ENCODE measurements at places on chromosomes 5 and 9.

DNA sequence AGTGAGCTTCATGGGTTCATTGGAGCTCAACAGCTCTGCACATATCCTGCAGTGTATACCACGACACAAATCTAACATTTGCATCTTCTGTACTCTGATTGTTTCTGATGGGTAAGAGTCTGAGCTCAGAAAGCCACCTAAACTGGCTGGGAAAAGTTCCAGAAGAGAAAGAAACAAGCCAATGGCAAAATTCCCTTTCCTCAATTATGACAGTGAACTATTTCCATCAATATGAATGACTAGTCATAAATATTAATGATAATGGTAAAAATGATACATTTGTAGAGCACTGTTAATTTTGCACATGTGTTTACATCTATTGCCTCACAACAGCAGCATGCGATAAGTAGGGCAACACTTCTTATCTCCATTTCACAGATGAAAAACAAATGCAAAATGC lies 1101.6 kb upstream of the DMAC1 start:
- DNase-seq, result no peak

DNA sequence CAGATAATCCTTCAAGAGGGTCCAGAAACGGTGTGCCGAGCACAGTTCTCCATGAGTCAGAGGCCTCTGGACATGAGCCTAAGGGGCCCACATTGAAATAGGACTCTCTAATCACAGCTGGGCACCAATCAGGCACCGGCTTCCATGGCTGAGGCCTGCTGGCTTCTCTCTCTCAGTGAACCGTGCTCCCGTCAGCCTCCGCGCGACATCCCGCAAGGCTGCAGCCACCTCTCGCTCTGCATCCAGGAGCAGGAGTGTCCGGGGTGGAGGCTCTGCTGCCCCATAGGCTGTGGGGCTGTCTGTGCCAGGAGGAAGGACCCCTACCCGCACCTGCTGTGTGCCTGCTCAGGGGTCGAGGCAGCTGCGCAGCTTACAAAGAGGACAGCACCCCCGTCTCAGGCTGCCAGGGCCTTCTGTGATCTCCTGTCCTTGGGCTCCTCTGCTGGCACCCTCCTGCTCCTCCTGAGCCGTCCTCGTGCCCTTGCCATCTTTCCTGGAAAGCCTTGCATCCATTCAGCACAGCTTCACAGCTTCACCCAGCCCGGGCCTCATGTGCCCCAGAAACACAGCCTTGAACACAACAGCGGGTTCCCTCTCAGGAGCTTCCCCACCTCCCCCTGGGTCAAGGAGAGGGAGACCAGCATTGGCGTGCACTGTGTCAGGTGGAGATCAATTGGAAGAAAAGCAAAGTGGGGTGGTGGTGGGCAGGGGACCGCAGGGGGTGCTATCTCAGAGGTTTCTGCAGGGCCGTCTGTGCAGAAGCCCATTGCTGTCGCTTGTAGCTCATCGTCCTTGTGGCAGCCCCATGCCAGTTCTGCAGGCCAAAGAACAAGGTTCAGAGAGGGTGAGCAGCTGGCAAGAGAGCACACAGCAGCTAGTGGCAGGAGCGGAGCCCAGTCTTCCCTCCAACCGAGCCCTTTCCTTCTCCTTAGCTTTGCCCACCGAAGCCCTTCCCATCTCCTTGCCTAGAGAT lies 22.8 kb upstream of the FCN1 start:
- no peak for DNase-seq

DNA sequence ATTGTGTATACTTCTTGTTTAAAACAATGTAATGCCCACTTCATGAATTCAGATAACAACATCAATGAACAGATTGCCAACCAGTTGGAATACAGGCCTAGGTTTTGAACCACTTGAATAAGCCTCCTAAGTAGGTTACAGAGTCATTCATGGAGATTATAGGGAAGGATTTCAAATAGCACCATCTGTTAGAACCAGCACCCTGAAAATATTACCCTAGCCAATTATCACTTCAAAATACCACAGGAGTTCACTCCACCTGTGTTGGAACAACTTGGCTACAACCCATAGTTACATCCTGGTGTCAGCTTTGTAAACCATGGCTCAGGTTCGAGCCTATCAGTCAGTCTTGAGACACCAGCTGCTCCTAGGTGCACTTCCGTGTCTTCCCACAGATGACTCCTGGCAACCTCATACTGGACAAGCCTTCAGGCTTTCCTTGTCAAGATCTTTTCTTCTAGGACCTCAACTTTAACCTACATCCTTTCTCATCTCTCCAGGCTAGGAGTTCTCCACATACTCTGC lies 350.0 kb downstream of the DEPDC1B start:
- DNase-seq, result no peak

GRCh38 chr5:65695162-65695755 lies 26.6 kb downstream of the SGTB start:
- no peak for DNase-seq

DNA sequence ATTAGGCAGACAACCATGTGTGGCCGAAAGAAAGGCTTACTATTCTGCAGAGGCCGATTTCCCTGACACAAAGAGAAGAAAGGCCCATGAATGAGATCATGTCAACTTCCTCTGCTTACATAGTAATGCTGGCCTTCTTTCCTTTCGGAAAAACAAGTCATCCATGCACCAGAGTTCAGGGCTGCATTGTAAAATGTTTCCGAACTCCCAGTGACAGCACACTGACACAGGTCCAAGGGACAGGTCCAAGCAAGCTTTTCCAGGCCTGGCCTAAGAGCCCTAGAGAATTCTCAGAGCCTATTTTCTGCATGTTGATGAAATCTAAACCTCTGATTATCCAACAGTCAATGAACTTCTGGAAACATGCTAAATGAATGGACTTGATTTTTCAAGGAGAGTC lies 140.9 kb downstream of the ZNF608 start:
- peak; percentile 92 for DNase-seq

- DNase-seq, result no peak
These were observed 206.9 kb upstream of the PCSK5 start for GRCh38 chr9:75683591-75683990.

DNA sequence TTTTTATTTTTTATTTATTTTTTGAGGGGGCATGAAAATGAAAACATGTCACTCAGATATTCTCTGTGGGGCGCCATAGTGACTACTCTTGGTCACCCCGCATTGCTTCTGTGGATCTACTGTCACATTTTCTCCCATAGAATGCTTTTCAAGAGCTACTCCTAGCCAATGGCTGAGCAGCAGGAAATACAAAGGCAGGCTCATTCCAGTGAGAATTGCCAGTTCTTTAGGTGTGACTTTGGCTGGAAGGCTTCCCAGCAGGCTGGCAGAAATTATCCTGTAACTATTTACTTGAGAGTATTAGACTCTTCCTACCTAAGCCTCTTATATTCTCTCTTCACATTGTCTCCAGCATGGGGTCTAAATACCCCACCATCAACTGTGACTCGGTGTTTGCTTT lies 21.0 kb upstream of the PTPRD start:
- DNase-seq, result no peak

DNA sequence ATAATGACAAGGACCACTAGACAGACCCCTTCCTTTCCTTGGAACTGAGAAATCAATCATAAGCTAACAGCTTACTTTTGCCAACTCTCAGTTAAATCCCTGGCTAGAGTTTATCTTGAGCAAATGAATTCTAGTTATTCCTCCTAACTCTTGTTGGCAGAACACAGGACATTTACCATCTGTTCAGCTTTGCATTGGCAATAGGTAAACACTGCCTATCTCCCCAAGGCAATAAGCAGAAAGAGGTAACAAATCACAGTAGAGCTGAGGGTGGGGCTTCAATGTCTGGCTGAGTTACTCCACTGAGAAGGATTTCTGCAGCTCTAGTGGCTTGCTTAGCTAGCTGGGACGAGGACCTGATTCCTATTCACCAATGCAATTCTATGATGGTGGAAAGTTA lies 503.3 kb upstream of the GRIA1 start:
- no peak for DNase-seq

GRCh38 chr5:136023958-136024541 lies 4.7 kb upstream of the TGFBI start:
- no peak for DNase-seq

DNA sequence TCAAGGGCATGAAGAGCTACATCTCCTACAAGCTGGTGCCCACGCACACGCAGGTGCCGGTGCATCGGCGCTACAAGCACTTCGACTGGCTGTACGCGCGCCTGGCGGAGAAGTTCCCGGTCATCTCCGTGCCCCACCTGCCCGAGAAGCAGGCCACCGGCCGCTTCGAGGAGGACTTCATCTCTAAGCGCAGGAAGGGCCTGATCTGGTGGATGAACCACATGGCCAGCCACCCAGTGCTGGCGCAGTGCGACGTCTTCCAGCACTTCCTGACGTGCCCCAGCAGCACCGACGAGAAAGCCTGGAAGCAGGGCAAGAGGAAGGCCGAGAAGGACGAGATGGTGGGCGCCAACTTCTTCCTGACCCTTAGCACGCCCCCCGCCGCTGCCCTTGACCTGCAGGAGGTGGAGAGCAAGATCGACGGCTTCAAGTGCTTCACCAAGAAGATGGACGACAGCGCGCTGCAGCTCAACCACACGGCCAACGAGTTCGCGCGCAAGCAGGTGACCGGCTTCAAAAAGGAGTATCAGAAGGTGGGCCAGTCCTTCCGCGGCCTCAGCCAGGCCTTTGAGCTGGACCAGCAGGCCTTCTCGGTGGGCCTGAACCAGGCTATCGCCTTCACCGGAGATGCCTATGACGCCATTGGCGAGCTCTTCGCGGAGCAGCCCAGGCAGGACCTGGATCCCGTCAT lies 1.4 kb downstream of the SNX18 start:
- no peak for DNase-seq

DNA sequence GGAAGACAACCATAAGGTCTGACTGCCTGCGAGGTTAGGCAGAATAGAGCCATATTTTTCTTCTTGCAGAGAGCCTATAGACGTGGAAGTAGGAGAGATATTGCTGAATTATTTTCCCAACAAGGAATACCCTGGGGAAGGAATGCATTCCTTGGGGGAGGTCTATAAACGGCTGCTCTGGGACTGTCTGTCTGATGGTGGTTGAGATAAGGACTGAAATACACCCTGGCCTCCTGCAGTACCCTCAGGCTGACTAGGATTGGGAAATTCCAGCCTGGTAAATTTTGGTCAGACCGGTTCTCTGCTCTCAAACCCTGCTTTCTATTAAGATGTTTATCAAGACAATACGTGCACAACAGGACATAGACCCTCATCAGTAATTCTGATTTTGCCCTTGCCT lies 617.5 kb upstream of the GRIN3A start:
- no peak for DNase-seq

DNA sequence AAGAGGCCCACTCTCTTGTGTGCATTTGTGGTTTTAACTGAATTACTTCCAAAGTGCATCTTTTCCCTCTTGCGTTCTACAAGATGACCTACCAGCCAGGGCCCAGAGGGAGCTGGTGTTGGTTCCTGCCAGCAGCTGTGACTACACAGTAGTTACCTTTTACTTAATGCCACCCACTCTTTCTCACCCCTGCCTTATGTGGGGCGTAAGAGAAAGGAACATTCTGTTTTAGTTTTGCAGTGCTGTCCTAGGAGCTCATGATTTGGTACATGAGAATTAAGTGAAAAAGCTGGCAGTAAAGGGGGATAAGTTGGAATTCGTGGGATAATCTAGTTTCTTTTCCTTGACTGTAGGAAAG lies 45.4 kb downstream of the RCL1 start:
- DNase-seq, result no peak

DNA sequence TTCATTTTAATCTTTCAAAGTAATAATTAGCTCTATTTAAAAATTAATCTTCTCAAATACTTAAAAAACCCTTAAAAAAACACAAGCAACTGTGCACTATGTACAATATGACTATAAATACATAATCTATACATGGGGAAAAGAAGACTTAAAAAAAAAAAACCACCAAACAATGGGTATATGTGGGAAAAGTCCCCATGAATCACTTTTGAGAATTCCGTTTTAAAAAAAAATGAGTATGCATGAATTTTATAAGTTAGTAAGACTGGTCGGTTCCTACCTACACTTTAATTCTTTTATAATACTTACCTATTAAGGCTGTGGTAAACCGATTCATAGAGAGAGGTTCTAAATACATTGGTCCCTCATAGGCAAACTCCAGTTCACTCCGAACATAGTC lies 27.7 kb downstream of the RNF145 start:
- DNase-seq, result no peak

- no peak for DNase-seq
These were observed 727 bp downstream of the TRIM7 start for GRCh38 chr5:181204113-181204825.

DNA sequence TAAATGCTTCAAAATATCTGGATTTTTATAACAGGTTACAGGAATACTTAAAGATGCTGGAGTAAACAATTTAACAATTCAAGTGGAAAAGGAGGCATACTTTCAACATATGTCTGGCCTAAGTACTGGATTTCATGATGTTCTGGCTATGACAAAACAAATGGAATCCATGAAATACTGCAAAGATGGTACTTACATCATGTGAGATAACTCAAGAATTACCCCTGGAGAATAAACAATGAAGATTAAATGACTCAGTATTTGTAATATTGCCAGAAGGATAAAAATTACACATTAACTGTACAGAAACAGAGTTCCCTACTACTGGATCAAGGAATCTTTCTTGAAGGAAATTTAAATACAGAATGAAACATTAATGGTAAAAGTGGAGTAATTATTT lies 35.6 kb downstream of the SLC30A5 start:
- DNase-seq, result no peak

DNA sequence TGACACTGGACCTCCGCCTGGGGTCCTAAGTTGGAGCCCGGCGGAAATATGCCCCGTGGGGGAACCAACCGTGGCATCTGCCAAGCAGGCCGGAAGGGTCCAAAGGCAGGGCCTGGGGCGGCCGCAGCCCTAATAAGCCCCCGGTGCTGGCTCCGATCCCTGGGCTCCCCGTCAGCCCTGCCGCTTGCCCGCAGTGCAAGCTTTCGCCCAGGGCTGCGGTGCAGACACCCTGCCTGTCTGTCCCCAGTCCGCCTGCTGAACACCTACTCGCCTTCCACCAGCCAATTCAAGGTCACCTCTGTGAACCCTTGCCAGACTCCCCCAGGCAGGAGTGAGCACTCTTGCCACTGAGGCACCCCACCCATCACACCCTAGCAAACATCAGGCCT lies 502 bp upstream of the PTGR1 start:
- no peak for DNase-seq

- no peak for DNase-seq
These were observed 380.0 kb downstream of the ACTL7B start for GRCh38 chr9:108475813-108476212.

All from right hindlimb (tissue), 1 donor.